ENCODE measurements at places on chromosomes 5 and 9. TPM values are rescaled to one million over a fixed set of nuclear protein-coding genes. Genes with fewer than 3 reads are reported as not detected.

DNA sequence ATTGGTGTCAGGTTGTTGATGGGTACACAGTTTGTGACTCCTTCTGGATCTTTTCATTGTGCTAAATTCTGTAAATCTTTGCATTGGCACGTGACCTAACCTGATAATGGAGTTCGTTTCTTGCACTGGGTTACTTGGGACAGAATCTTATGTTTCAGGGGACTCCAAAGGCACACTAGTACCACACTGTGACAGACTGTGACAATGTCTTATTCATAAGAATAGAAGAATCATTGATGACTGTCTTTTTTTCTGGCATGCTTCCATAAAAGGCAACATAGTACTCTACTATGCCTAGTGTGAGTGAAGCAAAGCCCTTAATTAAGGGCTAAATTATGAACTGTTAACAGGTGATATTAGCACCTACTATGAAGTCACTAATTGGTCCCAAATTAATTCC is 35.4 kb upstream of the RICTOR start:
- DNase-seq: no peak
- H3K27me3 ChIP-seq: no peaks in the 10 kb centered on the region
- peaks cover 29% of the 10 kb centered on the region for H3K36me3 ChIP-seq
- no peak overlapping the region for H3K4me3 ChIP-seq
- peaks cover 2% of the 10 kb centered on the region for H3K4me1 ChIP-seq

PCDHB10 gene
- not detected for total RNA-seq

GRCh38 chr5:169411786-169412430 is 111.0 kb upstream of the SLIT3 start:
- H3K36me3 ChIP-seq: no peaks in the 10 kb centered on the region
- no peaks in the 10 kb centered on the region for H3K4me1 ChIP-seq
- no peak overlapping the region for H3K4me3 ChIP-seq
- H3K27me3 ChIP-seq: no peaks in the 10 kb centered on the region

- H3K27me3 ChIP-seq: peaks cover 5% of the 10 kb centered on the region
- no peak overlapping the region for H3K27ac ChIP-seq
- H3K4me1 ChIP-seq: no peaks in the 10 kb centered on the region
- H3K4me3 ChIP-seq: no peak overlapping the region
- no peak for DNase-seq
These were observed 2.3 kb downstream of the DCANP1 start for GRCh38 chr5:135444881-135445280.

DNA sequence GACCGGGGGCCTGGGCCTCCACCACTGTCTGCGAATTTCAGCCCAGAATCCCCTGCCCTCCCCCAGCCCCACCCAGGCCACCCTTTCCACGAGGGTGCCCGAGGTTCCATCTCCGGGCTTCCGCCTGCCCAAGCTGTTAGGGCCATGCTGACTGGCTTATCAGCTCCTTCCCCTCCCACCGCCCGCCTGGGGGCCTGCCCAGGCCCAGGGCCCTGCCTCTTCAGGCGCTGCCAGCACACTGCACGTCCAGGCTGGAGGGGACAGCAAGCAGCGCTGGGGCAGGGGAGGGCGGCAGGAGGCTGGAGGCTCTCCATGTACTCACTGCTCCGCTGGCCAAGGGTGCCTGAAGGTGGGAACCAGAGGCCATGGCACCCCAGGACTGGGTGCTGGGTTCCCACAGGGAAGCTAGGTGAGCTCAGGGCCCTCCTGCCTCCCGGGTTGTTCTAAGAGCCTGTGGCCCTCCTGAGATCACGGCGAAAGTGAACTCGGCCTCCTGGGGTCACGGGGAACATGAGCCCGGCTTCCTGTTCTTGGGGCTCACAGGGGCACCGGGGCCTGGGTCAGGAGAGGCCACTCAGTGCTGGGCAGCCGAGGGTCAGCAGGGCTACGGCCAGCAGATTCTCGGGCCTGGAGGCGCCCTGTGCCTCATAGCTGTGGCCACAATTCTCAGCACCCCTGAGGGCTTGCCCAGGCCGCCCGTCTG is 57.7 kb upstream of the EGFL7 start:
- no peak overlapping the region for H3K4me3 ChIP-seq
- no peak for DNase-seq
- H3K36me3 ChIP-seq: no peaks in the 10 kb centered on the region
- no peak overlapping the region for H3K27ac ChIP-seq
- peaks cover 2% of the 10 kb centered on the region for H3K4me1 ChIP-seq
- H3K27me3 ChIP-seq: peaks cover 13% of the 10 kb centered on the region

WNT8A gene
- total RNA-seq: not detected

LAMC3 gene
- total RNA-seq: 0.07 TPM

DNA sequence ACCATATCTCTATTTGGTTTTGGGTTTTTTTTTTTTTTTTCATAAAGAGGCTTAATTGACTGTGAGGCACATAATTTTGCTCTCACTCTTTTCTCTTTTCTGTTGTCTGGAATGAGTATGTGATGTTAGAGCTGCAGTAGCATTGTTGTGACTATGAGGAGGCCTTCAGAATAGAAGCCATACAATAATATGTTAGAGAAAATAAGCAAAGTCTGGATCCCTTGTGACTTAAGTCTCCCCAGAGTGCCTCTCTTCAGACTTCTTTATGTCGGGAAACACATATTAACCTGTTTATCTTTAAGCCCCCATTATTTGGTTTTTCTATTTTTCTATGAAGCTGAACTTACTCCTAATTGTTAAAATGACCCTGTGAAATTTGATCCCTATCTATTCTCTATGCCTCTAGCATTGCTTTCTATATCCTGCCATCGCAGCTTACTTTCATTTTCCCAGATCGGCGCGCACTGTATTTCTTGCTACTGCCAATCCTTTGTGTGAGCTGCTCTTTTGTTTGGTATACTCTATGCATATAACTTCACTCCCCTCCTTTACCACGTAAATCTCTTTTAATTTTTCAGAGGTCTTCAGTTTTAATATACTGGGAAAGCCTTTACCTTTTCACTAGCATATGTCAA is 372.5 kb upstream of the KCNN2 start:
- H3K27me3 ChIP-seq: no peaks in the 10 kb centered on the region
- DNase-seq: no peak
- no peaks in the 10 kb centered on the region for H3K36me3 ChIP-seq
- H3K4me1 ChIP-seq: no peaks in the 10 kb centered on the region

DNA sequence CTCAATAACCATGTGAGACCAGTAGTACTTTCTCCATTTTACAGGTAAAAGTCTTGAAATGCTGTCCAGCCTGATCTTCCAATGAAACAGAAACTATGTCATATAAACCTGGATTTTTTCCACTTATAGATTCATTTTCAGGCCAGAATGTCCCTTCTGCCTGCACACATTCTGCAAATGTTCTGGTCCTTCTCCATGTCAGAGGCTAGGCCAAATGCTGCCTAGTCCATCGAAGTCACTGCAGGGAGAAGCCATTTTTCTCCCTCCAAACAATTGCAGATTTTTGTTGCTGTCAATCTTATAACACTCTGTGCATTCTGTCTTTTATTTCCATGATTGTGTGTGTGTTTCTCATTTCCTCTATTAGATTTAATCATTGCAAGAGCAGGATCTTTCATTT is 59.4 kb downstream of the ALDH1A1 start:
- H3K36me3 ChIP-seq: no peaks in the 10 kb centered on the region
- no peak overlapping the region for H3K27ac ChIP-seq
- H3K27me3 ChIP-seq: peaks cover 5% of the 10 kb centered on the region
- H3K4me1 ChIP-seq: no peaks in the 10 kb centered on the region
- DNase-seq: no peak

SMIM32 gene
- not detected for total RNA-seq

GRCh38 chr9:34334337-34334824 is 5.0 kb downstream of the NUDT2 start:
- H3K4me1 ChIP-seq: peaks cover 29% of the 10 kb centered on the region
- H3K27ac ChIP-seq: no peak overlapping the region
- H3K36me3 ChIP-seq: peaks cover 15% of the 10 kb centered on the region
- no peaks in the 10 kb centered on the region for H3K27me3 ChIP-seq
- DNase-seq: no peak

- no peak for DNase-seq
- H3K27ac ChIP-seq: no peak overlapping the region
- no peaks in the 10 kb centered on the region for H3K36me3 ChIP-seq
- no peak overlapping the region for H3K4me3 ChIP-seq
- no peaks in the 10 kb centered on the region for H3K27me3 ChIP-seq
These were observed 194.6 kb downstream of the AOPEP start for GRCh38 chr9:94921092-94921471.

FRRS1L gene
- not detected for total RNA-seq

GRCh38 chr5:41878173-41878572 is 7.9 kb upstream of the OXCT1 start:
- no peak overlapping the region for H3K4me3 ChIP-seq
- no peaks in the 10 kb centered on the region for H3K36me3 ChIP-seq
- no peak overlapping the region for H3K27ac ChIP-seq
- H3K27me3 ChIP-seq: peaks cover 2% of the 10 kb centered on the region
- H3K4me1 ChIP-seq: peaks cover 14% of the 10 kb centered on the region

RASEF gene
- not detected for total RNA-seq

DNA sequence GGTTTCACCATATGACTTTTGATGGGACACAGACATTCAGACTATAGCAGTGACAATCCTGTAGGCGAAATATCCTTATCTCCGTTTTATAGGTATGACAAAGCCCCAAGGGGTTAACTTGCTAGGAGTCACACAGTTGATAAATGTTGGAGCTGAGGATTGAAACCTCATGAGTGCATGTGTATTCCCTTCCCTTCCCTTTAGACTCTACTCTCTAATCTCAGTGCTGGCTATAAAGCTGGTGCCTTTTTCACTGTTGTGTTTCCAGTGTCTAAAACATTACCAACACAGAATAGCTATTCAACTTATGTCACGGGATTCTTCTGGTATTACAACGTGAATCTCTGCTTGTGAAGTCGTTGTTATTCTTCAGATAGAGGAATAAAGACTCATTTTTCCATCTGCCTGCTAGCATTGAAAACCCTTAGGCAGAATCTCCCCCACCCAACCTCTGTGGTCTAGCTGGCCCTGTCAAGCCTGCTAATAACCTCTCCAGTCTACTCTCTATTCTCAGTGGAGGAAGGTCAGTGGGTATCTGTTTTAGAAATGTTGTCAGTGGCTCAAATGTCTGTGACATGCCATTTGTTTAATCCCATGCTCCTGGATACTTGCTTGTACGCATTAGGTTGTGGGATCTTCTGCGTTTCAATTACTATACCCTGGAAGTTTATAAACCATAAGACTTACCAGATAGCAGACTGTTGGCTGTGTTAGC is 121.2 kb downstream of the TLE4 start:
- H3K4me1 ChIP-seq: peaks cover 14% of the 10 kb centered on the region
- no peak overlapping the region for H3K27ac ChIP-seq
- DNase-seq: no peak
- H3K27me3 ChIP-seq: no peaks in the 10 kb centered on the region
- H3K4me3 ChIP-seq: no peak overlapping the region

TMEFF1 gene
- total RNA-seq: not detected

DNA sequence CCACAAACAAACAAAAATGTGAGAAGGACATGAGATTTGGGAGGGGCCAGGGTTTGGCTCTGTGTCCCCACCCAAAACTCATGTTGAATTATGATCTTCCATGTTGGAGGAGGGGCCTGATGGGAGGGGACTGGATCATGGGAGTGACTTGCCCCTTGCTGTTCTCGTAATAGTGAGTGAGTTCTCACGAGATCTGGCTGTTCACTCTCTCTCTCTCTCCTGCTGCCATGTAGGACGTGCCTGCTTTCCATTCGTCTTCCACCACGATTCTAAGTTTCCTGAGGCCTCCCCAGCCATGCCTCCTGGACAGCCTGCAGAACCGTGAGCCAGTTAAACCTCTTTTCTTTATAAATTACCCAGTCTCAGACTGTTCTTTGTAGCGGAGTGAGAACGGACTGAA is 118.7 kb downstream of the RXRA start:
- H3K4me3 ChIP-seq: no peak overlapping the region
- peak overlapping the region; percentile 29 for H3K27ac ChIP-seq
- H3K36me3 ChIP-seq: peaks cover 1% of the 10 kb centered on the region
